ENCODE measurements at places on chromosomes 3 and 15.

GRCh38 chr15:31001702-31002101, 10.3 kb upstream of the MTMR10 start:
- no peak for DNase-seq

DNA sequence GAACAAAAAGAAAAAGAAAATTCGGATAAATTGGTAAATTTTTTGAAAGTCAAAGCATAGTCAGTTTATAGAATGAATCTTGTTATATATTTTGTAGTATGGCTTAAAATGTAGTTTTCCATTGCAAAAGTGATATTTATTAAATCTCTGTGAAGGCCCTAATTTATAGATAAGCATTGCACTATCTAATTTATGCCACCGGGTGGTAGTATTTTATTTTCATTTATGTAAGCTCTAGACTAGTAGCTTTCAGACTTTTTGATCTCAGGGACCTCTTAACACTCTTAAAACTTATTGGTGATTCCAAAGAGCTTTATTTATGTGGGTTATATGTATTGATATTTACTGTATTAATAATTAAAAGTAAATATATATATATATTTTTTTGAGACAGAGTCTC, 133.9 kb upstream of the LRRFIP2 start:
- DNase-seq: no peak

DNA sequence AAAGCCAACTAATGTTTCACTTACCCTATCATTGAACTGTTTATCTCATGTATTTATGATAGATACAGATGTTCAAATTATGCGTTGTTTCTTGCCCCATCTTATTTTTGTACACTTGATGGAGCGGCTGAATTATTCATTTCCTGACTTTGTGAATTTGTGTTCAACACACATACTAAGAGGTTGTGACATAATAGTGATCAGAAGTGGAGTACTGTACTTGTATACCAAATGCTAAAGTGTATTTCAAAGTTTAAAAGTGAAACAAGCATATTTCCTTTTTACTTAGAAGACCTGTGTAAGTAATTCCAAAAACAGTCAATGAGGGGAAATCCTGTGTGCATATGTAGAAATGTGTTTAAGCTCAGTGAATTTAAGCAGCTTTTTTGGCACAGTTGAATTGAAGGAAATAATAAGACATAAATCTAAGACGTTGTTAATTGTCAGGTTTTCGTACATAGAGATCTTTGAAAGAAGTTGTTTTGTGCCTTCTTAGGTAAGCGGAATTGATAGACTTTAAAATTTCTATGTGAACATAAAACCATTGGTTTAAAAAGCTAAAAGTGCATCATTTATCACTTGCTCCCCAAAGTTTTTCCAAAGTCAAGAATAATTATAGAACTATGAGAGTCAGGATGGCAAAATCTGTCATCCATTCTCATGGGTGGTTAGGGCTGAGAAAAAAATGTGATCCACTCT, 1.9 kb downstream of the NFKBIZ start:
- DNase-seq: no peak

DNA sequence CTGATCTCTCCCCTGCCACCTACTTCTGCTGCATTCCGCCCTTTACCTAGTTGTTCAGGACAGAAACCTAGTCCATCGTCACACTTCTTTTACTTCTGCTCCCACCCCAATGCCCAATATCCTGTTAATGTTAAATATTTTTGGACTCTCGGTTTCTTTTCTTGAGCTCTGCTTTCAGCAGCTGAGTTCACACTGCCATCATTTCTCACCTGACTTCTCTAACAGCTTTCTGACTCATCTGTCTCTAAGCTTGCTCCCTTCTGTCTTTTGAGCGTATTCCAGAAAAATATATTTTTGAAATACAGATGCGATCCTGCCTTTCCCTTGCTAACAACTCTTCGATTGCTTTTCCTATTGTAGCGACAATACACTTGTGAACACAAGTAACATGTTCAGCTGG, 183.4 kb downstream of the KLHL25 start:
- no peak for DNase-seq

- no peak for DNase-seq
Observed at GRCh38 chr15:64133623-64134344, 17.7 kb upstream of the SNX22 start.

- no peak for DNase-seq
Observed at GRCh38 chr15:85963262-85963760, 116.4 kb upstream of the AGBL1 start.

GRCh38 chr15:100681335-100681746, 79.0 kb downstream of the ASB7 start:
- DNase-seq: no peak

GRCh38 chr3:129360705-129361460, 67.6 kb downstream of the EFCAB12 start:
- DNase-seq: no peak

DNA sequence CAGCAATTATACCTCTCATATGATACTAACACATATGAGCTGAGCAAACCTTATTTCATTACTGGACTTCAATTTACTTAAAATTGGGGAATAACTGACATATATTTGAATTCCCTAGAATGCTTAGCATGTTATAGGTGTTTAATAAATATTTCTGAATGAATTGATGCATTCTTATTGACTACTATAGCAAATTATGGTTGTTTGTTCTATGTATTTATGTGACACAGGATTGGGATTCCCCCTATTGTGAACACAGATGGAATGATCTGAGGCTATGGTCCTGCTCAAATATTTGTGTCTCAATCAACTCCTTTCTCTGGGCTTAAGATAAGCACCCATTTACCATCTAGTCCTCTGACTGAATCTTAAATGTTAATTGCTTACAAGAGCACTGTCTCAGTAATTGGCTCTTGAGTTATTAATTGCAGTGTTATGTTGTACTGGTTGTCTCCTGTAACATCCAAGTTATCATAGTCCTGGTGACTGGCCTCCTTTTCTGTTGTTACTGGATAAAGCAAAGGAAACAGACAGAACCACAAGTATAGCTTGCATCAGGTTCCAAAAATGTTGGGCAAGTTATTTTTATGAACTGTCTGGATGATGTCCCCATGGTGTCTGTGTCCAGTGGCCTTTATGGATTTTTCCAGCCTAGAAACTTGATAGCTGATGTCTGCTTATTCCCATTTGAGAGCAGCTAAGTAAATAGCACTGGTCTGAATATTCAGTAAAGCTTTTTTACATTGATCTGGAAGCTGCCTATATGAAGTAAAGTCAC, 2.3 kb upstream of the UACA start:
- no peak for DNase-seq

- DNase-seq: no peak
Observed at GRCh38 chr15:65408324-65409035, 14.3 kb downstream of the IGDCC4 start.

DNA sequence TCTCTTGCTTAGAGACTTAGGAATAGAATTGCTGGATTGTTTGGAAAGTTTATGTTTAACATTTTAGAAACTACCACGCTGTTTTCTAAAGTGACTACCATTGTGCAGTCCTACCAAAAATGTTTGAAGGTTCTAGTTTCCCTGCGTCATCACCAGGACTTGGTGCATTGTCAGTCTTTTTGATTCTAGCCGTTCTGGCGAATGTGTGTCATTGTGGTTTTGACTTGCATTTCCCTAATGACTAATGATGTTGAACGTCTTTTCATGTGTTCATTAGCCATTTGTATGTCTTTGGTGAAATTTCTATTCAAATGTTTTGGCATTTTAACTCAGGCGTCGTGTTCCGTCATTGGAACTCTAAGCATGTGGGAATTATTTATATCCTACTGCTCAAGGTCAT, 58.0 kb downstream of the CHD2 start:
- peak; percentile 51 for DNase-seq

DNA sequence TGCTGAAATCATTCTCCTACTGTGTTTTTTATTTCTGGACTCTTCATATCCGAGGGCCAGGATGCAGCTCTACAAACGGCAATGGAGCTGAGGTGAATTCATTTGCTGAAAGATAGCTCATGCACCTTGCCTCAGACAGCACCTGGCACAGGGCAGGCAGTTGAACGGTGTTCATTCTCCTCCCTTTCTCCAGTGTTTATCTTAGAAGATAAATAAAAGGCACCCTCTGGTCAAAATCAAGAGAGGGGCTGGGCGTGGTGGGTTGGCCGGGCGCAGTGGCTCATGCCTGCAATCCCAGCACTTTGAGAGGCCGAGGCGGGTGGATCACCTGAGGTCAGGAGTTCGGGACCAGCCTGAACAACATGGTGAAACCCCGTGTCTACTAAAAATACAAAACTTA, 79.3 kb upstream of the LMOD3 start:
- DNase-seq: peak; percentile 11

DNA sequence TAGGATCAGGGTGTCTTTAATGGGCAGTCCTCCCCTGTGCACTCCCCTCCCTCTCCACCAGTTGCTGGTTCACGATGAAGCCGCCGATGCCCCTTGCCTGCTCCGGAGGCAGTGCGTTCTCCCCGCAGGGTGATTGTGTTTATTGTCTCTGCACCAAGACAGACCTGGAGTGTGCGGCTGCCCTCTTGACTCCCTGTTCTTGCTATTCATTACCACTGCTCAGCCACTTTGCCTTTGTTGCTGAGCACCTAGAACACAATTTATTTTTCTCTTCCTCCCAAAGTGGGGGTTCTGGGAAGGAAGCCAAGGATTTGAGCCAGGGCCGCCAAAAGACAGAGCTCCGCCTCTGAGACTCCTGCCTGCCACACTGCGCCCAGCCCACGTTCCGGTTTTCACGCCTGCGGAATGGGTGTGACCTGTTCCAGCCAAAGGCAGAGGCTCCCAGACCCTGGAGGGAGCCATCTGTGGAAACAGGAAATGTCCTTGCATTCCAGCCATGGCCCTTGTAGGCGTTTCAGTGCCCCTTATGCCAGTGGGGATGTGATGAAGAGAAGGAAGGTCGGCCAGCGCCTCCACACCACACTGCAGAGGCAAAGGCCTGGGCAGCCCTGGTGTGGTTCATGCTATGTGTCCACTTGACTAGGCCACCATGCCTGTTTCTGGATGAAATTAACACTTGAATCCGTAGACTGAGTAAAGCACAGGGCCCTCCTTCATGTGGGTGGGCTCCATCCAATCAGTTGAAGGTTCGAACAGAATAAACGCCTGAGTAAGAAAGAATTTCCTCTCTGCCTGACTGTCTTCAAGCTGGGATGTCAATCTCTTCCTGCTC, 85.8 kb downstream of the HMG20A start:
- DNase-seq: no peak

- DNase-seq: no peak
Observed at GRCh38 chr3:25423780-25424588, 4.1 kb upstream of the RARB start.

- no peak for DNase-seq
Observed at GRCh38 chr3:57855281-57855680, 99.2 kb downstream of the SLMAP start.

GRCh38 chr3:45986303-45986982, 9.2 kb downstream of the FYCO1 start:
- DNase-seq: no peak

DNA sequence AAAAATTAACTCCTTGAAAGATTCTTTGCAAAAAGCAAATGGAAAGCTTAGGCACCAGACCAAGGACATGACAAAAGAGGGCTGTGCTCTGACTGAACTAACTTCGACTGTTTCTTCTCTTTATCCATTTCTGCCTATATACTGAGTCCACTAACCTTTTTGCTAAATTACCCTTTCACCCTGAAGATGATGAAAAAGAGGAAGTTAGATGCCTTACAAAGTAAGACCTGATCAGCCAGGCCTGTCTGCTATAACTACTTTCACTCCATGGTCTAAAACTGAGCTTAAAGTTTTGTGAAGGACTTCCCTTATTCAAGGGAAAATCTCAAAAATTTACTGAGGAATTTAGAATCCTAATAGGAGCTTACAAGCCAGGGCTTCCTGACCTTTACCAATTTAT, 6.2 kb upstream of the IGSF10 start:
- DNase-seq: no peak

DNA sequence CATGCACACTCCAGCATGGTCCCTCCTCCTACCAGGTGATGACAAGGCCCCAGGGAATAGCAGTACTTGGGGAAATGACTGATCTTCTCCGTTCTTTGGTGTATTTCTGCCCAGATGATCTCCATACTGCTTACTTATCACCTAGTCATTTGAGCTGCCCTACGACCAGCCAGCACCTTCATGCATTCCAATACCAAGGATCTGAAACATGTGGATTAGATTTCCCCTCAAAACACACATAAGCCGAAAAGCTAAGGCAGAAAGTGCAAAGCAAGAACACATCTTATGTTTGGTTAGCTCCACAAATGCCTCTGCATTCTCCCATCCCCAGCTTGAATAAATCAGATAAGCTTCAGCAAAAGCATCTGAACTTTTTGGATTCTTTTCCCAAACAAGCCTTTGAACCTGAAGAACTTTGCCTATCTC, 64.8 kb upstream of the BCL6 start:
- DNase-seq: no peak

Data from NCI-H1930 (cell line).